ENCODE measurements at places on chromosomes 5 and 9.

DNA sequence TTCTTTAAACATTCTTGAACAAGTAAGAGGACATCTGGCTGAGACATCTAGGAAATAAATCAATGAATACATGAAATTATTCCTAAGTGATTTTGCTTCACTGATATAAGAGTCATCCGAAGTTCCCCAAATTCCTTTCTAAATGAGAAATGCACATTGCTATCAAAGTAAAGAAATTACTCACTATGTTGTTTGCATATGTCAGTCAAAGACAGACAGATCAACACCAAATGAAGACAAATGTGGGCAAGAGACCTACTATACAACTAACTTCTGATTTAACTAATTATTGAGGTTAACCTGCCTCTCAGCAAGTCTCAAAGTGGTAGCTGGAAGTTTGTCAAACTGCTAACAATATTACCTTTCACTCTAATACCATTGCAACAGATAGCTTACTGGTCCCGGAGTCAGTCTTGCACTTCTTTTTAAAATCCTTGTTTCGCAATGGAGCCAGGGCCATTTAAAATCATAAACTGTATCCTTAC lies 13.2 kb downstream of the TUT7 start:
- no peak for DNase-seq

- DNase-seq, result no peak
Measured at GRCh38 chr9:98890256-98890655, 53.5 kb upstream of the COL15A1 start.

GRCh38 chr5:131182839-131183238 lies 12.1 kb downstream of the LYRM7 start:
- no peak for DNase-seq

DNA sequence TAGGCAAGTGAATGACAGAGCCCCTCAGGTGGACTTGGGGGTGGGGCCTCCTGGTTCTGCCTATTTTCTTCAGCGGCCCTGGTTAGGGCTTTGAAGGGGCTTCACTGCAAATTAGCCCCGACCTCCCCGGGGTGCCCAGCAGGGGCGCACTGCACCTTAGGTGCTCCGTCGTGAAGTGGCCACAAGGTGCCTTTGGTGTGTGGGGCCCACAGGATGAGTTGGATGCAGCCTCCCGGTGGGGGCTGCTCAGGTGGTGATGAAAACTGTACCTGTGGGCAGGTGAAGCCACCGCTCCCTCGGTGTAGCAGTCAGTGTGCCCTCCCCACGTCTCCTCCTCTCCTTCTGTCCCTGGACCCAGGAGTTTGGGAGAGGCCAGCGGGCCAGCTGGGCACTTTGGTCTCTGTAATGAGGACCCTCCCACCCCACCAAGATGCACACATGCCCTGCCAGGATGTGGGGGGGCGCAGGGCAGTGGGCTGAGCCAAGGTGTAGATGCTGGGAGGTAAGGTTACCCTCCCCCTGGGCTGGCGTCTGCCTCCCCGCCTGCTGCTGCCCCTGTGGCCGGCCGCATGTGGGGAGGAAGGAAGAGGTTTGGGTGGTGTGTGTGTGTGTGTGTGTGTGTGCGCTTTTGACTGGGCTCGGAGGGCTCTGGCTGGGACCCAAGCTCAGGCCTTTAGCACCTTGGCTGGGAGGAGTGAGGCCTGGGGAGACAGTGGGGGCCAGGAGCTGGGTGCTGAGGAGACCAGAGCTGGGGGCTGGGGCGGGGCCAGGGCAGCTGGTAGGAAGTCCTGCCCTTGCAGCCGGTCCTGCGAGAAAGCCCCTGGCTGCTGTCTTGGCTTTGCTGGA lies 55.6 kb downstream of the RXRA start:
- DNase-seq, result no peak

GRCh38 chr5:158746979-158747378 lies 352.7 kb downstream of the EBF1 start:
- no peak for DNase-seq

DNA sequence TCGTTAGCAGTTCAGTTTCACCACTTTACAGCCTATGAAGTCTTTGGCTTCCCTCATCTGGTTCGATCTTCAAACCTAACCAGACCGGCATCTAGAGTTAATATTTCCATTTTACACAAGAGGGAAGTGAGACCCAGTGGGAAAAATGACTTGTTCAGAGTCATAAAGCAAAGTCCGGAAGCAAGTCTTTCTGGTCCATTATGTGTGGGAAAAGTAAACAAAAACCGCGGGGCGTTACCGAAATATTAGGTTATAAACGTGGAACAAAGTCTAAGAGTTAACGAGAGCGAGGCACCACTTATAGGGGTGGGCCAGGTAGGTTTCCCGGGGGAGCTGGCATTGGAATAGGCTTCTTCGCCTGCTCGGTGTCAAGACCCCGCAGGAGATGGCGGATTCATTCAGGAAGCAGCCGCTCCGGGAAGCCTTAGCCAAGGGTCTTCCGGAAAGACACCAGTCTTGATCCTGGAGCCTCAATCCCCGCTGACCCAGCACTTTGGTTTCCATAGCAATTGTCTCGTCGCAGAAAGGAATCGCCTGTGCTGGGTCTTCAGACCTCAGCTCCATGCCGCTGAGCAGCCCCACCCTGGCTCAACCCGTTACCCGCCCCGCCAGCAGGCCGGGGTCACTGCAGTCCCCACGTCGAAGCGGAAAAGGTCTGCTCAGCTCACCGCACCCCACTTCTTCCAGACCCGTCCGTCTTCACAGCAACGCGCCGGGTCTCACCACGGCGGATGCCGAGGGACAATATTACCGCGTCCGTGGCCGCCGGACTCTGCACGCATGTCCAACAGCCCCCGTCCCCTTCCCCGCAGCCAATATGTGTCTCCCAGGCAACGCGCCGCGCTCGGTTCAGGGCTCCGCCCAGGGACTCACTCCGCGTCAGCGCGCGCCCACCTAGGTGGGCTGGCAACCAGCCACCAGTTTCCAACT lies at the start of gene C5orf52:
C5orf52 (plus strand) TSS at position 872 of the 930 bp plus-strand sequence. CDS start 82 bp downstream, outside the sequence.
- peak; percentile 13 for DNase-seq

- no peak for DNase-seq
Measured at GRCh38 chr5:150489360-150490295, 18.3 kb upstream of the NDST1 start.

DNA sequence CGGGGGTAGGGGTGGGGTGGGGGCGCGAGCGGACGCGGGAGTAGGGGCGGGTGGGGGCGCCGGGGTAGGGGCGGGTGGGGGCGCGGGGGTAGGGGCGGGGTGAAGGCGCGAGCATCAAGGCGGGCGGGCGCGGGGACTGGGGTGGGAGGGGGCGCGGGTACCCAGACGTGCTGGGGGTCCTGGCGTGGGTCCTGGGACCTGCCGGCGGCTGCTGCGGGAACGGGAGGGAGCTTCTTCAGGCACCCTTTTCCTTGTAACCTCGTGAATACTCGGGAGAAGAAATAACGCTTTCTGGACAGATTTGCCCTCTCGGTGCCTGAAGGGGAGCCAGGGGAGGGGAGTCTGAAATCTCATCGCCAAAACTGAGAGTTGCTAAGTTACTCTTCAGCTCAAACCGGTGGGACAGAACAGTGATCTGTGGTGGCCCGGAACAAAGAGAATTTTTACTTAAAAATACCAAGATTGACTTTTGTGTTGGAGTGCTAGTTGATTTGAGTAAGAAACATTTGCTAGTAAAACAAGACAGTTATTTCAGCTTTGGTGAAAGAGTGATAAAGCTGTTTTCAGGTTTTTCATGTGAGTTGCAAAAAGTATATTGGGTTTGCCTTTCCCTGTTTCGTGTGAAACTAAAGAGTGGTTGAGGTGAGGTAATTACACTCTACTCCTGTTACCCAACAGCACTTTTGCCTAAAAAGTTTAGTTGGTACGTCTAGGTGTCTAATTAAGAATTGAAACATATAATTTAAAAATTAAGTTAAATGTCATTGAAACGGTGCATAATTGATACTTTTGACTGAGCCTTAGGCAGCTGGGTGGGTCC lies 643 bp downstream of the PLEKHG4B start:
- DNase-seq, result no peak

DNA sequence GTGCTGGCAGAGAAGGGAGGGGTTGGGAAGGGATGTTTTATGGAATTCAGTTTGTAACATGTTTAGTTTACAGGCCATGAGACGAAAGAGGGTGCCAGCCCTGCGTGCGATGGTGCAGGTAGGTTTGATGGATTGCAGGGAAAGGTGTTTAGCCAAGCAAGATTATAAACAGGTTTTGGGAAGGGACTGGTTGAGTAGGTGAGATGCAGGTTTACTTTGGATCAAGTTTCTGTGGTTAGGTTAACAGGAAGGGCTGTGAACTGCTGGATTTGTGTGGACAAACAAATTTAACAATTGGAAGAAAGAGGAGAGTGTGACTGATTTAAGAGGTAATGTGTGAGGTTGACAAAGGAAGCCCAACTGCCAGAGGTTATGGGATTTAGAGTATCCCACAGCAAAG lies 32.6 kb upstream of the GPX3 start:
- DNase-seq, result no peak

DNA sequence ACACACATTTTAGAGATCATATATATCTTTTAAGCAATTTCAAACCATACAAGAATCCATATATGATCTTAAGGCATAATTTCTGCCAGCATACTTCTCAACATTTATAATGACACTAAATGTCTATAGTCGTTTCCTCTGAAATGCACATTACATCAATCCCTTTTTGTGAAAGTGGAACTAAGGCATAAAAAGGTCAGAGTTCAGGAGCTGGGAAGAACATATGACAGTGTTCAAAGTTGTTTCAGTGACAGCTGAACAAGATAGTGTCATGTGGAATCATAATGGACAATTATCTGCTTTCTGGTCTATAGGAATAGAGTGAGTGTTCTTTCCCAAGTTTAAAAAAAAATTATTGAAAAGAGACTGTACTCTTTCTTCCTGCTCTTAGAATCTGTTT lies 2.4 kb upstream of the MOB3B start:
- DNase-seq, result no peak

- DNase-seq, result no peak
Measured at GRCh38 chr5:41932770-41933169, 7.7 kb downstream of the FBXO4 start.

GRCh38 chr9:97284798-97285197 lies 22.7 kb upstream of the CCDC180 start:
- no peak for DNase-seq

- no peak for DNase-seq
Measured at GRCh38 chr9:78213712-78214111, 22.2 kb upstream of the CEP78 start.

- DNase-seq, result no peak
Measured at GRCh38 chr9:61671276-61671973, 481.6 kb downstream of the SPATA31A7 start.

- DNase-seq, result no peak
Measured at GRCh38 chr5:132589467-132589866, 32.7 kb downstream of the RAD50 start.

- DNase-seq, result peak; percentile 91
Measured at GRCh38 chr5:145925353-145925752, 11.0 kb upstream of the SH3RF2 start.

GRCh38 chr5:34655354-34655991 lies 655 bp upstream of the RAI14 start:
- no peak for DNase-seq

- DNase-seq, result no peak
Measured at GRCh38 chr5:132378580-132378979, 9.1 kb downstream of the SLC22A5 start.

GRCh38 chr5:181159286-181160151 lies 12.1 kb downstream of the OR2V2 start:
- DNase-seq, result peak; percentile 91

DNA sequence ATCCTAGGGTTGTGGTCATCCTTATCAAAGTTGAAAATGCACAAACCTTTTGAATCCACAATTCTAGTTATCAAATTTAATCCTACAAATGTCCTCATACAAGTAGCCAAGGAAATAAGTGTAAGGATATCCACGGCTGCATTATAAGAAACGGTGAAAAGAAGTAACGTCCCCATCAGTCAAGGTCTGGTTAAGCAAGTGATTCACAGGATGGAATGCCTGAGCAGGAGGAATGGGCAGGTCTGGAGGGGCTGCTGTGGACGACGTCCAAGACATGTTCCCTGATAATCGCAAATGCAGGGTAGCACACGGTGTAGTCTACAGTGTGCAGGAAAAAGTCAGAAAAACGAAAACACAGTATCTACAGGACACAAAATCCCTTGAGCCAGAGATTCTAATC lies 118.6 kb downstream of the ADAMTS2 start:
- no peak for DNase-seq

DNA sequence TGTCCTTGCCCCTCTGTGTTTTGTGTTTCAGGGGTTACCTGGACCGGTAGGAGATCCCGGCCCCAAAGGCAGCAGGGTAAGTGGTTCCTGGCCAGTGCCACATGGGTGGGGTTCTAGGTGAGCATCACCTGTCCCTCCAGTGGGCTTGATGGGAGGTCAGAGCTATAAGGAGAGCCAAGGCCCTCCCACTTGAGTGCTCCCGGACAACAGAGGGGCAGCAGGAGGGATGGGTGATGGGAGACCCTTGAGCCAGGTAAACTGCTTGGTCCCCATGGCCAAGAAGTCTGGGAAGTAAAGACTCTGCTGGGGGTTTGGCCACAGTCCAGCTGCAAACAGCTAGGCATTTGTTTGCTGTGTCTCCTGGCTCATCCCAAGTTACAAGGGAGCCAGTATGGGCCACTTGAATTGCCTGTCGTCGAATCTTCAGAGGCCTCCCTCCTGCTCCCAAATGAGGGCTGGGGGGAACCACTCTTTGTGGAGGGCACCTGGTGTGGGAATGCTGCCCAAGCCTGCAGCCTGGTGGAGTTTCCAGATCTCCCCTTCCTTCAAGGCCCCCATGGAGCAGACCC lies 51.0 kb downstream of the COL27A1 start:
- DNase-seq, result no peak

- DNase-seq, result no peak
Measured at GRCh38 chr9:12915366-12915954, 140.6 kb downstream of the LURAP1L start.

- DNase-seq, result no peak
Measured at GRCh38 chr5:56681346-56681745, 134.0 kb upstream of the MAP3K1 start.

- no peak for DNase-seq
Measured at GRCh38 chr5:158589939-158590338, 509.8 kb downstream of the EBF1 start.

- no peak for DNase-seq
Measured at GRCh38 chr5:142080248-142080647, 28.3 kb upstream of the NDFIP1 start.

DNA sequence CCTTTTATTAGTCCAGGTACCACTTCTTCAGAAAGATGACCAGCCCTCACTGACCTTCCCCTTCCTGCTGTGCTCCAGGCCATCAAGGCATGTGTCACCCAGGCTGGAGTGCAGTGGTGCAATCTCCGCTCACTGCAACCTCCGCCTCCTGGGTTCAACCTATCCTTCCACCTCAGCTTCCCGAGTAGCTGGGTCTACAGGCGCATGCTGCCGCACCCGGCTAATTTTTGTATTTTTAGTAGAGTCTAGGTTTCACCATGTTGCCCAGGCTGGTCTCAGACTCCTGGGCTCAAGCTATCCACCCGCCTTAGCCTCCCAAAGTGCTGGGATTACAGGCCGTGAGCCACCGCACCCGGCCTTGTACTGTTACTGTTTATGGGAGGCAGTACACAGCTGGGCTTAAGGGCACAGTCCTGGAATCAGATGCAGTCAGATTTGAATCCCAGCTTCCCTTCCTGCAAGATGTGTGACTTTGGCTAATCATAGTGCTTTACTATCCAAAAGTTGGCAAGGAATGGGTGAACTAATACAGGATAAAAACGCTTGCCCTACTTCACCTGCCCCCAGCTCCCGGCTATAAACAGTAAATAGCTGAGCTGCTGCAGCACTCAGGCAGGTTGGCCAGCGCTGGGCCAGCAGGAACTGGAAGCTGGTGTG lies 483 bp upstream of the EIF4EBP3 start:
- no peak for DNase-seq

Measured in NCI-H460 (cell line).